ENCODE measurements at places on chromosomes 4 and X. TPM values are rescaled to one million over a fixed set of nuclear protein-coding genes. Genes with fewer than 3 reads are reported as not detected.

Gene RIPPLY1
- polyA plus RNA-seq = not detected

Gene CWH43
- polyA plus RNA-seq = not detected

- no peak for DNase-seq
- H3K27ac ChIP-seq = no peak overlapping the region
Observed at GRCh38 chrX:13764765-13765164, 30.2 kb downstream of the OFD1 start.

DNA sequence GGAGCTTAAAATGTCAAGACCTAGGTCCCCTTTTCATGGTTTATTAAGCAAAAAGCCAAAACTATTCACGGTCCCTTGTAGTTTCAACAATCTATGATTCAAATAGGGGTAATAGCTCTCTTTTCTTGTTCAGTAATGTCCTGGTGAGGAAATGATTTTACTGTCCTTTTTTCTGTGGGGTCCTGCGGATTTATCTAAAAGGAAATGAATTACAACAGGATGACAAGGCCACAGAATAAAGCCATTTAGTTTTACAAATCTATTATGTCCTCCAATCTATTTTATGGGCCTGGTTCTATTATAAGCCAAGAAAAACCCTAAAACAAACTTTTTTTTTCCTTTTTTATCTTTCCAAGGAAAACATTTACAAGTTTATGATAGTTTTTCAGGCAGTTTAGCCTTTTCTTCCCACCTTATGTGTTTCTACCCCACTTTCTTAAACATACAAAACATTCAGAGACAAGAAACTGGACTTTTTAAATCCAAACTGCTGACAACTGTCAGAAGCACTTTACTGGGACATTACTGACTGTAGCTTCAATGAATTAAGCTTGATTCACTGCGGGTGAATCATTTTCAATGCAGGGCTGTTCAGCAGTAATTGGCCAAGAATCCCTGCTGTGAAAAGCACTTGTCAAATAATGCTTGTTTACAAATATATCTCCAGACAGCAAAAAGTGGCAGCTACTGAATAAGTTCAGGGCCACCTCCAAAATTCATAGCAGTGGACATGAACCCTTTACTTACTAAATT, 4.3 kb downstream of the EPHA5 start:
- DNase-seq = no peak
- H3K27ac ChIP-seq = no peak overlapping the region
- no peaks in the 10 kb centered on the region for H3K27me3 ChIP-seq
- H3K4me1 ChIP-seq = no peaks in the 10 kb centered on the region
- H3K36me3 ChIP-seq = no peaks in the 10 kb centered on the region
- no peak overlapping the region for H3K4me3 ChIP-seq

- no peaks in the 10 kb centered on the region for H3K36me3 ChIP-seq
- no peaks in the 10 kb centered on the region for H3K27me3 ChIP-seq
- no peak overlapping the region for H3K4me3 ChIP-seq
- H3K4me1 ChIP-seq = no peaks in the 10 kb centered on the region
- DNase-seq = no peak
Observed at GRCh38 chrX:9851890-9852289, 65.7 kb downstream of the SHROOM2 start.

Data from CD4-positive, alpha-beta memory T cell (primary cell).